ENCODE measurements at places on chromosomes 7 and 10.

DNA sequence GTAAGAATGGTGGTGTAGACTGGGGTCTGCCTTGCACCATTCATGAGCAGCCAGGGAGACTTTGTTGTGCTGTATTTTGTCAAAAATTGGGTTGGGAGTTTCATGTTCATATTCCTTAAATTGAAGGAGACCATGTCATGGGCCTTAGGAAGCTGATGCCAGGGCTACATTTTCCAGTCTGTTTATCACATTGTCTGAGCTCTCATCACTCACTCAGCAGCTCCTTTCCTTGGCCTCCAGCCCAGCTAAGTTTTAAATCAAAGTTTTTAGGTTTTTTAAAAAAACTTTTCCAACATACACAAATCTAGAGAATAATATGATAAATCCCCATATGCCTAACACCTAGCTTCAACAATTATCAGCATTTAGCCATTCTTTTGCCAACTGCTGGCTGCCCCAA, 12.6 kb upstream of the FAM13C start:
- no peak for DNase-seq

DNA sequence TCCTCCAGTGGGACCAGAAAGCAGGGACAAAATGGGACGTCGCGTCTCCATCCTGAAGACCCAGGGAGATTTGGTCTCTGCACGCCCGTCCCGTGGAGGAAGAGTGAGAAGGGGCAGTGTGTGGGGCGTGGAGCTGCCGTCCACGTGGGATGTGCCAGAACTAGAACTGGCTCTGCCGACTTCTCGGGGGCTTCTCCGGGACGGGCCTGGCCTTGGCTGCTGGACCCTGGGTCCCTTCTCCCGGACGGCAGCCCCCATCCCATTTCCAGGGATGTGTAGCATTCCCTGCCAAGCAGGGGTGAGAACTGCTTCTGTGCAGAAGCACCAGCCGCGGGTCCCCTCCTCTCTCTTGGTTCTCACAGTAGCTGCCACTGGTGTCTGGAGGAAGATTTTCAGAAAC, 18.8 kb upstream of the DPYSL4 start:
- DNase-seq, result no peak

GRCh38 chr10:17062955-17063484, 66.6 kb downstream of the CUBN start:
- DNase-seq, result no peak

DNA sequence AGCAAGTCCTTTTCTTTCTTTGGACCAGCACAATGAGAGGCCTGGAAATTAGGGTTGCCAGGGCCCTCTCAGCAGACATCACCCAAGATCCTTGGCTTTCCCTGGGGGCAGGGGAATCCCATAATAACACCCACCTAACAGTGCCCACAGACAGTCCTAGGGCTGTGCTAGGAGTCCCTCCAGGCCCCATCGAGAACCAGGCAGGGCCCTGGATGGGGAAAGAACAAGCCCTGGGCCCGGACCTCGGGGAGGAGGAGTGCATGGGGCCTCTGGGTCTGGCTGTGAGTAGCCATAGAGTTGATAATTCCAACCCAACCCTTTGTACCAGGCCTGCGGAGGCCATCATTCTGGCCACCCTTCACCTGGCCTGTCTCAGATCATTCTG, 201.2 kb upstream of the ZMIZ1 start:
- DNase-seq, result no peak

- DNase-seq, result no peak
Observed at GRCh38 chr10:116255886-116256751, 16.9 kb downstream of the GFRA1 start.

DNA sequence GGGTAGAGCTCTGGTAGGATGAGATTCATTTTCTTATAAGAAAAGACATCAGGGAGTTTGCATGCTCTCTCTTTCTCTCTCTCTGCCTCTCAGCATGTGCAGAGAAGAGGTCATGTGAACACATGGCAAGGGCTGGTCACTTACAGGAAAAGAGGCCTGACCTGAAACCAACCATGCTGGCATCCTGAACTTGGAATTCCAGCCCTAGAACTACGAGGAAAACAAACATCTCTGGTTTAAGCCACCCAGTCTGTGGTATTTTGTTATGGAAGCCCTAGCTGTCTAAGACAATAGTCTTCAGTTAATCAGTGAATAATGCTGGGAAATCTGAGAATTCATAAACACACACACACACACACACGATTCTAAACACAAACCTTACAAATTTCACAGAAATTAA, 1104.2 kb upstream of the LRRN3 start:
- no peak for DNase-seq

- no peak for DNase-seq
Observed at GRCh38 chr10:121559326-121560026, 38.8 kb downstream of the FGFR2 start.

DNA sequence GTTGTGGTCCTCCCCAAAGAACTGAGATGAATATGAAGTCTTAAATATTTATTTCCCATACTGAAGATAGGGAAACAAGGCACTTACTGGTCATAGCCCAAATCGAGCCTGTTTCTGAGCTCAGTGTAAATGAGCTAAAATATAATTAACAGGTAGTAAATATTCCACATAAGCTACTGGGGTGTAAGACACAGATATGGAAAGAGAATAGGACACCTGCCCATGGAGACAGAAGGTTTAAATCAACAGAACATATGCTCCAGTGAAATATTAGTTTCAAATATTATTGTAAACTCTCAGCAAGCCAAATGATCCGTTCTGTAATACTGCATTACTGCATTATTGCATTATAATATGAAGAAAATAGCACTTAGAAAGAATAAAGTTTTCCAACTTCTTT, 537.9 kb downstream of the ANKRD7 start:
- DNase-seq, result no peak

DNA sequence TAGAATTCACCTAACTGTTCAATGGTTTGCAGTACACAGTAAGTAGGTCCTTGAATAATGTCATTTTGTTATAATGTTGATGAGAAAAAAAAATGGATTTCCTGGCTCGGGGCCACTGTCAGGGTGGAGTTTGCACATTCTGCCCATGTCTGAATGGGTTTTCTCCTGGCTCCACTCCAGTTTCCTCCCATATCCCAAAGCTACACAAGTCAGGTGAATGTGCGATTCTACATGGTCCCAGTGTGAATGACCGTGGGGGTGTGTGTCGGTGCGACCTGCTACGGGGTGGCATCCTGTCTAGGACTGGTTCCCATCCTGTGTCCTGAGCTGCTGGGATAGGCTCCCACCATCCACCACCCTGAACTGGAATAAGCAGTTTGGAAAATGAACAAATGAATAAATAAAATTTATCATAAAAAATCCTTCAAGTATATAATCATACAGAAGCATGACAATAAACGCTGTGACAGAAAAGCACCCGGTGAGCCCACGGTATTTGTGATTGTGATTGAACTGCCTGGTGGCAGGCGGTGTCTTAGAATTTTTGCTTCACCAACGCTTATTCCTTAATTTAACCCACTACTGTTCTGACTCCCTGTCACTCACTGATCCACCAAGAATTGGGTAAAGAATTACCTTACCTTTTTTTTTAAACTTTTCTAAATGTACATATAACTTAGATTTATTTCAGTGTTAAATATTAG, 114.1 kb downstream of the ICA1 start:
- no peak for DNase-seq

- no peak for DNase-seq
Observed at GRCh38 chr10:114173603-114173920, 441 bp downstream of the CCDC186 start.

- DNase-seq, result peak; percentile 14
Observed at GRCh38 chr10:7478727-7479457, 68.1 kb upstream of the SFMBT2 start.

DNA sequence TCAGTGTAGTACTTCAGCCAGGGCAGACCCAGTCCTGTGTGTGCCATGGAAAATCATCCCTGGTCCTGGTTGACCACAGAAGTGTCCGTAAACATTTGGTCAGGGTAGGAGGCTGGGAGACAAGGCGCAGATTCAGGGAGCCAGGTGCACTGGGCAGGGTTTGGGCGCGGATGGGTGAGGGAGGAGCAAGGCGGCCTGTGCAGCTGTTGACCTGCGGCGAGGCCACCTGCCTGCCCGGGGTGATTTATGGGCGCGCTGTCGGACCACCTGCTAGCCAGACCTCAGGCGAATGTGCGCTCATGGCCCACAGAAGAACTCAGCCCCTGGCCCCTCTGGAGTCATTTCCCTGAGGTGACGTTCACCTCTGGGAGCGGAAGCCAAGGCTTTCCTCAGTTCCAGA, 6.6 kb downstream of the SFRP5 start:
- no peak for DNase-seq

GRCh38 chr7:95921543-95921942, 149.2 kb downstream of the DYNC1I1 start:
- DNase-seq, result no peak

GRCh38 chr7:1412322-1413261, 46.7 kb downstream of the MICALL2 start:
- peak; percentile 88 for DNase-seq

- peak; percentile 67 for DNase-seq
Observed at GRCh38 chr7:2529161-2530070, 9.8 kb downstream of the LFNG start.

DNA sequence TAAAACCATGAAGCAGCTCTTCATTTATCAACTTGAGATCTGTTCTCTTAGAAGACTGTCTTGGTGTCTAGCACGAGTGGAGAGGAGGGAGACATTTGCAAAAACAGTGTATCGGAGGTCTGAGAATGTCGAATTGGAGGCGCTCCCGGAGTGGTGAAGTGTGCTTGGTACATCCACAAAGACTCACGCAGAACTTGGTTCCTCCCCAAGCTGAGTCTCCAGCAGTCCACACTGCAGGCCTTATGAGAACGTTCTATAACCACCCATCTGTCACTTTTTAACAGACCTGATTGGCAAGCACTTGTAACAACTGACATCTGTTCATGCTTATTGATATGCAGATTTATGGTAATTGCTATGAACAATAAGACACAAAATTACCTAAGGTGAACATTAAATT, 261.6 kb downstream of the CELF2 start:
- DNase-seq, result no peak

- DNase-seq, result no peak
Observed at GRCh38 chr10:124008187-124008586, 85.2 kb downstream of the CHST15 start.

- no peak for DNase-seq
Observed at GRCh38 chr10:13272164-13272571, 27.7 kb downstream of the PHYH start.

GRCh38 chr7:122384528-122384927, 80.0 kb upstream of the FEZF1 start:
- no peak for DNase-seq

DNA sequence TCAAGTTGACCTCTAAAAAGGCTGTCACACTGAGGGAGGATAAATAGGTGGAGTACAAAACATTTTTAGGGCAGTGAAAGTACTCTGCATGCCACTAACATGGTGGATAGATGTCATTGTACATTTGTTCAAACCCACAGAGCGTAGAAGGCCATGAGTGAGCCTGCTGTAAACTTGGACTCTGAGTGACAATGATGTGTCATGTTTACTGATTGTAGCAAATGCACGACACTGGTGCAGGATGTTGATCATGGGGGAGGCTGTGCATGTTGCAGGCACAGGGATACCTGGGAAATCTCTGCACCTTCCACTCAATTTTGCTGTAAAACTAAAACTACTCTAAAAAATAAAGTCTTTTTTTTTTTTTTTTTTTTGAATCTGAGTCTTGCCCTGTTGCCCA, 52.5 kb upstream of the GRID1 start:
- no peak for DNase-seq

DNA sequence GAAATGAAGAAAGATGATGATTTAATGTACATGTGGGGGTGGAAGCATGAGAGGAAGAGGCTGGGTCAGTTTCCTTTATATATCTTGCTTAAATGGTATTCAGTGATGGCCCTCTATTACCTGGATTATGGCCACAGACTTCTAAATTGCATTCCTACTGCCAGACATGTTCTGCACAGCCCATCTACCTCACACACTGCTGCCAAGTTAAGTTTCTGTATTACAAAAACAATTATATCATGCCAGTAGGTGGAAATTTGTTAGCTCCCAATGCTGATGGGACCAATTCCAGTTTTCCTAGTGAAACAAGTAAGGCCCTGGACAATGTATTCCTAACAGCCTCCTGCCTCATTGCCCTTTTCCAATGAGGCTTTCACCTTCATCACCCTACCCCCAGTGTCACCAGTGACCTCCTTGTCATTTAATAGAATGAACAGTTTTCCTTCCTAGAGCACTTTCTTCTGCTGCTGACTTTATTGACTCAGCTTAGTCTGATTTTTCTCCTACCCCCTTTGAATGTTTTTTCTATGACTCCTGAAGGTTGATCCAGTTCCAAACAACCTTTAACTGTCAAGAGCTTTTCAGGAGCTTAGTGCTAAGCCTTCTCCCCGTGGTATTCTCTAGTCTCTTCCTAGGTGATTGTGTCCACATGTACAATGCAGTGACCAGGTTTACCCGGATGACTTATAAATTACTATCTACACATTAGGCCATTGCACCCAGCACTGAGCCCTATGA, 316.6 kb upstream of the ANKRD30A start:
- no peak for DNase-seq

DNA sequence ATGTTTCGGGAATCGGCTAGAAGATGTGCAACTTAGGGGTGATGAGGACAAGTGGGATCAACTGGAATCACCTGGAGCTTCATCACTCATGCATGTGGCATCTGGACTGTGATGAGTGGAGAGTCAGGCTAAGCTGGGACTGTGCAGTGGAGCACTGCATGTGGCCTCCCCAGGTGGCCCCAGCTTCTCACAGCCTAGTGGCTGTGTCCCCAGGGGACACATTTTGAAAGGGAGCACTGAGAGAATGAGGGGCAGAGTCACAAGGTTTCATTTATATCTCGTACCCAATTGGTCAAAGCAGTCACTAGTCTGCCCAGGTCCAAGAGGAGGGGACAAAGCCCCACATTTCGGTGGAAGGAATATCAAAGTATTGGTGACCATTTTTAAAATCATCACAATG, 54.8 kb upstream of the TCF7L2 start:
- DNase-seq, result no peak

GRCh38 chr10:132516771-132517725, 20.5 kb upstream of the INPP5A start:
- no peak for DNase-seq

- no peak for DNase-seq
Observed at GRCh38 chr7:28686418-28686800, 271.7 kb downstream of the TRIL start.

DNA sequence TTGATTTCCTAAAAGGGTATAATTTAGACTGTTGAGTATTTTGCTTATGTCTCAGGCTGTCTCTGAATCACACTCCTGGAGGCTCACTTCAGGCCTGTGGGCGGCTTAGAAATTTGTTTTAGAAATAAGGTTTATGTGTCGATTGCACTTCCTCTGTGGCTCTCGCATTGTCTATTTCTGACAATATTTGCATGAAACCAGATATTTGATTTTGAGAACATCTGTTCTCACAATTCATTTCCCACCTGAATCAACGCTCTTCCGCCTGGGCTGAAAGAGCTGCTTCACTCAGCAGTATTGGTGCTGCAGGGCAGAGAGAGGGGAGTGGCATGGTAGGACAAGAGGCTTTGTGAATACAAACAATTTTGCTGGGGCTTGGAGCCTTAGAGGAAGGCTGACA, 262.0 kb downstream of the ADRA2A start:
- DNase-seq, result no peak

All from CD4-positive, alpha-beta T cell treated with Interleukin-21 for 1 hour (primary cell).